ENCODE measurements at places on chromosomes 13 and 19.

- DNase-seq = no peak
These were observed 4.5 kb downstream of the SCN1B start for GRCh38 chr19:35034588-35035382.

DNA sequence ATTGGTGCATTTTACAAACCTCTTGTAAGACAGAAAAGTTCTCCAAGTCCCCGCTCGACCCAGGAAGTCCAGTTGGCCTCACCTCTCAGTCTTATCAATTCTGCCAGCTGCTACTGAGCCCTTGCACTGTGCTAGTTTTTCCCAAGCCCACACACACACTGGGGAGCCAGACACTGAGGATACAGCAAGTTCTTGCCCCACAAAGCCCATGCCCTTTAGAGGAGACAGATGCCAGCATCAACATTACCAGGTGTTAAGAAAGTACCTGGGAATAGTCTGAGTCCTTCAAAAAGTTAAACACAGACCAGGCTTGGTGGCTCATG lies 175.0 kb downstream of the PTPRS start:
- DNase-seq = no peak

GRCh38 chr19:5667751-5668271 lies 12.5 kb downstream of the MICOS13 start:
- no peak for DNase-seq

- no peak for DNase-seq
These were observed 89.6 kb upstream of the SPRY2 start for GRCh38 chr13:80430561-80430960.

DNA sequence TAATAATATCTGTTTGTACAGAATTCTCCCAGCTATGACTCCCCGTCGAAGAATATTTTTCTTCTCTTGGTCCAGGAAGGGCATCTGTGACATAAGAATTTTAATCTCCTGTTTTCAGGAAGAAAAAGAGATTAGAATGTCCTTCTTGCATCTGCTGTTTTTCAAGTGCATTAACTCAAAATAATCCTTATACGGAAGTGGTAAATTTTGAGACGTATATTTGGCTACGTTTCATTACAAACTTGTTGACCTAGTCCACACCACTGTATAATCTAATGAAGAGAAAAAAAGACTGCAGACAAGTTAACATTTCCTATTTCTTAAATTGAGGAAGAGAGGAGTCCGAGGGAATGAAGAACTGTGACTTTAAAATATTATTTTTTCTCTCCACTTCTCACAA lies 959.9 kb downstream of the DIAPH3 start:
- no peak for DNase-seq

Measured in activated CD4-positive, alpha-beta T cell treated with anti-CD3 and anti-CD28 coated beads, Interleukin-2, amount 50 U/mL, for 4 hours (primary cell).